ENCODE measurements at places on chromosomes 5 and 9.

- H3K4me1 ChIP-seq: peaks cover 25% of the 10 kb centered on the region
- H3K27me3 ChIP-seq: no peaks in the 10 kb centered on the region
- no peak overlapping the region for H3K27ac ChIP-seq
- 0 out of 2 replicates have a peak, but pooled peaks cover 3% of the 10 kb centered on the region for H3K36me3 ChIP-seq
- DNase-seq: peak; percentile 49
- no peak overlapping the region for H3K4me3 ChIP-seq
Observed at GRCh38 chr5:43073597-43074546, 33.8 kb upstream of the ANXA2R start.

GRCh38 chr9:132366481-132366880 is 11.7 kb upstream of the SETX start:
- H3K27me3 ChIP-seq: peaks cover 2% of the 10 kb centered on the region
- DNase-seq: no peak
- H3K36me3 ChIP-seq: no peaks in the 10 kb centered on the region
- H3K27ac ChIP-seq: no peak overlapping the region
- H3K4me3 ChIP-seq: no peak overlapping the region
- no peaks in the 10 kb centered on the region for H3K4me1 ChIP-seq

DNA sequence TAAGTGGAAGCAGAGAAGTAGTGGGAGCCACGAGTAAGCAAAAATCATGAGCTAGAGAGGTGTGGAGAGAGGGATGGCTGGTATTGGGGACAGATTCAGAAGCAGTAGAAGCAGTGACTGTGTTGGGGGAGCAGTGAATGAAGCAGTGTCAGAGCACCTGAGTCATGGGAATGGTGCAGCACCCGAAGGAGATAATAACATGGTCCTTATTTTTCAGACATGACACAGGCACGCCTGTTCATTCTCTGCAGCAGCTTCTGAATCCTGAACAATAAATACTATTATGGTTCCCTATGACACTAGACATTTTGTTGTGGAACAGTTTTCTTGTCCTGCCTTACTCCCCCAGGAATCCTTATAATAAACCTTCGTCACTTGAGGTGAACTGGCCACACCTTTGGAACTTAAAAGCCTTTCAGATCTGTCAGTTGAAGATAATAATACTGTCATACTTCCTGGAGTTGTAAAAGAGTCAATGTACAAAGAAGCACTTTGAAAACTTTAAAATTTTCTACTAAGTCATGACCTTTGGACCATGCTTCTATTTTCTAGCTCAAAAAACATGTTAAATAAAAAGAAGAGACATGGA is 7.0 kb upstream of the RASA1 start:
- no peaks in the 10 kb centered on the region for H3K36me3 ChIP-seq
- H3K27me3 ChIP-seq: no peaks in the 10 kb centered on the region
- H3K27ac ChIP-seq: no peak overlapping the region
- H3K4me1 ChIP-seq: peaks cover 15% of the 10 kb centered on the region
- H3K4me3 ChIP-seq: no peak overlapping the region

GRCh38 chr5:54705994-54706653 is 188.6 kb downstream of the SNX18 start:
- no peak overlapping the region for H3K4me3 ChIP-seq
- H3K27me3 ChIP-seq: peaks cover 4% of the 10 kb centered on the region

GRCh38 chr9:91547081-91547480 is 123.4 kb upstream of the NFIL3 start:
- no peak for DNase-seq
- H3K27ac ChIP-seq: no peak overlapping the region
- no peaks in the 10 kb centered on the region for H3K4me1 ChIP-seq
- no peak overlapping the region for H3K4me3 ChIP-seq
- no peaks in the 10 kb centered on the region for H3K36me3 ChIP-seq
- peaks cover 11% of the 10 kb centered on the region for H3K27me3 ChIP-seq

GRCh38 chr9:124164811-124165210 is 92.9 kb upstream of the NEK6 start:
- H3K4me1 ChIP-seq: no peaks in the 10 kb centered on the region
- no peak overlapping the region for H3K4me3 ChIP-seq
- H3K27me3 ChIP-seq: 0 out of 3 replicates have a peak, but pooled peaks cover 4% of the 10 kb centered on the region
- no peak for DNase-seq
- H3K36me3 ChIP-seq: no peaks in the 10 kb centered on the region
- H3K27ac ChIP-seq: no peak overlapping the region

DNA sequence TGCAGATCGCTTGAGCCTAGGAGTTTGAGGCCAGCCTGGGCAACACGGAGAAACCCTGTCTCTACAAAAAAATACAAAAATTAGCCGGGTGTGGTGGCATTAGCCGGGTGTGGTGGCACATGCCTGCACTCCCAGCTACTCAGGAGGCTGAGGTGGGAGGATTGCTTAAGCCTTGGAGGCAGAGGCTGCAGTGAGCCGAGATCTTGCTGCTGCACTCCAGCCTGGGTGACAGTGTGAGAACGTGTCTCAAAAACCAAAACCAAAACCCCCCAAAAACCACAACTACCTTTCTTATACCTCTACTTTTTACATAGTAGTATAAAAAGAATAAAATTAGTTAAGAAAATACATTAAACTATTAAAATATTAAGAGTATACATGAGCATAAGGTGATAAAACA is 121.2 kb downstream of the RAPGEF6 start:
- H3K4me1 ChIP-seq: 0 out of 2 replicates have a peak, but pooled peaks cover 4% of the 10 kb centered on the region
- H3K27me3 ChIP-seq: no peaks in the 10 kb centered on the region
- no peak for DNase-seq
- peaks cover 36% of the 10 kb centered on the region for H3K36me3 ChIP-seq
- no peak overlapping the region for H3K4me3 ChIP-seq

DNA sequence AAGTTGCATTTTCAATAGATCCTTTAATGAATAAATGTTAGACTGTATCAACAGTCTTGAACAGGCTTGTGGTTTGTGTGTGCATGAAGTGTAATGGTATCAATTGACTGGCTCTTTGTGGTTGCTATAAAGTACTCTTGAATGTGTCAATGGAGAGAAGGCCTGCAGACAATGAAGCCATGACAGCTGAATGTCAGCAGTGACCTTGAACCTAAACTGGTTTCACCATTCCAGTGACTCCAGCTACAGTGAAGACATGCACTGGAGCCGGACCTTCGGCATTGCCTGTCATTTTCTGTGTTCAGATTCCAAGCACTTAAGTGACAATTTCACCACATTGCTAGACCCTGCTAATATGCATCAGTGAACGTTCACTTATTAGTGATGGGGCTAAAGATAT is 276.0 kb upstream of the TMEM161B start:
- H3K4me3 ChIP-seq: no peak overlapping the region
- H3K27me3 ChIP-seq: no peaks in the 10 kb centered on the region
- no peak overlapping the region for H3K27ac ChIP-seq

- no peaks in the 10 kb centered on the region for H3K36me3 ChIP-seq
- no peak overlapping the region for H3K27ac ChIP-seq
- no peaks in the 10 kb centered on the region for H3K27me3 ChIP-seq
- H3K4me3 ChIP-seq: no peak overlapping the region
- DNase-seq: no peak
Observed at GRCh38 chr9:105864248-105864898, 170.0 kb downstream of the TMEM38B start.

GRCh38 chr9:135376511-135377265 is 102.9 kb upstream of the PPP1R26 start:
- H3K4me1 ChIP-seq: no peaks in the 10 kb centered on the region
- H3K36me3 ChIP-seq: no peaks in the 10 kb centered on the region
- H3K27me3 ChIP-seq: peaks cover 7% of the 10 kb centered on the region
- DNase-seq: no peak
- no peak overlapping the region for H3K27ac ChIP-seq

GRCh38 chr5:10518347-10518746 is 45.5 kb upstream of the ANKRD33B start:
- no peak overlapping the region for H3K27ac ChIP-seq
- H3K4me1 ChIP-seq: no peaks in the 10 kb centered on the region

DNA sequence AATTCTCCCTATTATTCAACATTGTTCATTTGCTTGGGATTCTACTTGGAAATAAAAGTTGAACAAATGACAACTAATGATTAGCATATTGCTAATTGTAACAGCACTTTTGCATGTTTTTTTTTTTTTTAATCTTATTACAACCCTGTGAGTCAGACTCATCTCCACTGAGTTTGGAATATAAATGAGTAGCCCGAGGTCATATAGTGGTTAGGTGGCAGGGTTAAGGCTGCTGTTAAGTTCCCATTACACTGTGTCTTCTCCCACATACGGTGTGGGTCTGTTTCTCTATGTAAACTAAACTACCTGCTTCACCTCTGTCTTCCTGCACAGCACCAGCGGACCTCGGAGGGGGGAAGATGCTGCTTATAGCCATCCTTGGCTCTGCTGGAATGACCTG is 92.4 kb downstream of the EQTN start:
- DNase-seq: no peak
- no peaks in the 10 kb centered on the region for H3K27me3 ChIP-seq
- no peaks in the 10 kb centered on the region for H3K36me3 ChIP-seq
- no peaks in the 10 kb centered on the region for H3K4me1 ChIP-seq
- no peak overlapping the region for H3K4me3 ChIP-seq
- no peak overlapping the region for H3K27ac ChIP-seq

DNA sequence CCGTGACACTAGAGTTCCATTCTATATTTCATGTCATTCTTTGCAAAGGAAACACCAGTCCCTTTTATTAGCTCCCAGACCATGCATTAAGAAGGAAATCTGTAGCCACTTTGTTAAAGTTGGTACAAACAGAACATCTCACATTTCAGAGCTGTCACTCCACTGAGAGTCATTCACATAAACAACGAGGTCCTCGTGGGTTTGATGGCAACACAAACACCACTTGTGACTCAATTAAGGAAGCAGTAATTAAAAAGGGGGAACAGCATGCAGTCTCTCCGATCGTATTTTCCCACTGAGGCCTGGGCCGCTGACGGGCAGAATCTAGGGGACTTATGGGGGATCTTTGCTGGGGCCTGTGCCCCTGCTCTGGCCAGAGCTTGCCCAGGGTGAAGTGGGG is 94.2 kb upstream of the ZNF618 start:
- H3K4me1 ChIP-seq: no peaks in the 10 kb centered on the region
- H3K27ac ChIP-seq: no peak overlapping the region
- no peaks in the 10 kb centered on the region for H3K36me3 ChIP-seq
- H3K4me3 ChIP-seq: no peak overlapping the region
- DNase-seq: no peak
